ENCODE measurements at places on chromosomes 1 and 21.

DNA sequence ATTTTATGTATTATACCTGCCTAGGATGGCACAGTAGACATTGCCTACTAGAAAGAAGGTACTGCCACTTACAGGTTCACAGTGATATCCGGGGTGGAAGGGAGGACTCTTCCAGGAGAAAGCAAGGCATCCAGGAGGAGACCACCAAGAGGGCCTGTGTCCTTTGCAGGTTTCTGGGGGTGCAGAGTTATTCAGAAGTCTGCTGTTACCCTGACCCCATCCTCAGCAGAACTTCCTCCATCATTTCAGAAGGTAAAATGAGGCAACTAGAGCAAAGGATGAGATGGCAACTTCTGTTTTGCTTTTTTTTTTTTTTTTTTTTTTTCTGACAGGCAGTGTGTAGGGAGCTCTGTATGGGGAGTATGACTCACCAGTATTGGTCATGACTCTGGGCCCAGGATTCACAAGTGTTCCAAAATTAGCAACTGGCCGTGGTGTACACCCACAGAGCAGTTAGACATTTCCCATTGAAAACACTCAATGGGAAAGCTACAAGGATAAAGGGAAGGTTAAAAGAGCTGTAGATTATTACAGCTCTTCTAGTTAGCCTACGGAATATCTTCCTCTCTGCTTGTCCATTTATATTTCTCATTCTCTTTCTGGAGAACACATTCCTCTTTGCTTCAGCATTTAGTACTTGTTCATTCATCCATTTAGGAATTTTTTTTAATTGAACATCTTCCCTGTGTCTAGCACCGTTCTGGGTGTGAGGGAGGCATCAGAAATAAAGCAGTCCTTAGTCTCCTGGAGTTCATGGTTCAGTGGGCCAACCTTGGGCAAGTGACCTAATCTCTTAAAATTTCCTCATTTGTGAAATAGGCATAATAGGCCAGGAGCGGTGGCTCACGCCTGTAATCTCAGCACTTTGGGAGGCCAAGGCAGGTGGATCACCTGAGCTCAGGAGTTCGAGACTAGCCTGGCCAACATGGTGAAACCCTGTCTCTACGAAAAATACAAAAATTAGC, 50.5 kb upstream of the PPP2R5A start:
- DNase-seq, result no peak

DNA sequence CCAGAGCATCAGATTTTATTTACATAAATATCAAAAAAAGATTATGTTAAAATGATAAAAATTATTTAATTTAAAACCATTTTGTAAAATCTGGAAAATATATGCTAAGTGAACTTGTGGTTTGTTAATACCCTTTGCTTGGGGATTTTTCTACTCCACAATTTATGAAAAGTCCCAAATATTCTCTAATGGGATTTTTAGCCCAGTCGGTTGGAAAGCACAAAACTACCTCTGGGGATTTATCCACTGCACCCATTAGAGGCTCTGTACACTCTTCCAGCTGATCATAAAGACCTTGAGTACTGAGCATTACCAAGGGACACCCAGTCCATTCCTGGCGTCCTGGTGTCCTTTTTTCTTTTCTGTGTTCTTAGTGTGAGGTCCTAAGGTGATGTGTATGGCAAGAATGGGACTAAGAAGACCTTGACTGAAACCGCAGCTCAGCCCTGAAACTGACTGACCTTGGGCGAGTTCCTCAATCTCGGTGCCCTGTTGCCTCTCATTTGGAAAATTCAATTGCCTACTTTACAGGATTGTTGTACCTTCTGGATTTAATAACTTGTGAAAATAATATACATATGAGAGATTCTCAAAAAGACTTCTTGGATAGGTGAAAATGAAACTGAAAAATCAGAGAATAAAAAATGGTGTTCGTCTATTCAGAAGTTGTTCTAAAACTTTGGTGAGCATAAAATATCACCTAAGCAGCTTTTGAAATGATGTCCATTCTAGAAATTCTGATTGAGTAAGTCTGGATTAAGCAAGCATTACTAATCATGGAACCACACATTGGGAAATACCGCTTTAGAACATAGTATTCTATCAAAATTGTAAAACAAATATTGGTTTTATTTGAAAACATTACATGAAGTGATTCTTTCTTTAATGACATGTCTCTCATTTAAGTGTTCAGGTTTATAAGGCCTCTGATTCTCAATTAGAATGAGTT, 21.5 kb upstream of the SAMSN1 start:
- DNase-seq, result no peak

- no peak for DNase-seq
Measured at GRCh38 chr1:157585984-157586383, 11.9 kb downstream of the FCRL4 start.

- DNase-seq, result no peak
Measured at GRCh38 chr1:8094481-8095241, 68.6 kb upstream of the ERRFI1 start.

DNA sequence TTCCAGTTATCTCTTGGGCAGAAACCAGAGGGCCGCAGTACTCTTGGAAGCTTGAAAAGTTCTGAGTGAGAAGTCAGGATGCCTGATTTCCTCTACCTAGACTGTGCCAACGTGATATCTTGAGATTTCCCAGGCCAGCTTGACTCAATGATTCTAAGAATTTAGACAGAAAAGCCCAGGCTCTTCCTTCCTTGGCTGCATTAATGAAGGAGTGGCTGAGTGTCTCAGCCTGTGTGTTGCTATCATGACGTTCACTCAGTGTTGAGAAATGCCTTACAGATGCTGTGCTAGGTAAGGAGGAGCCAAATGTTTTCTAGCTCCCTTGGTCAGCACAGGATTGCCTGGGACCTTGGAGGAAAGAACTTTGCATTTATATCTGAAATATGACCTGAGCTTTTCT, 454.1 kb upstream of the USP24 start:
- no peak for DNase-seq

Measured in NCI-H187 treated with DMSO at 0.1 percent for 48 hours (cell line).